ENCODE measurements at places on chromosomes 1 and 21.

DNA sequence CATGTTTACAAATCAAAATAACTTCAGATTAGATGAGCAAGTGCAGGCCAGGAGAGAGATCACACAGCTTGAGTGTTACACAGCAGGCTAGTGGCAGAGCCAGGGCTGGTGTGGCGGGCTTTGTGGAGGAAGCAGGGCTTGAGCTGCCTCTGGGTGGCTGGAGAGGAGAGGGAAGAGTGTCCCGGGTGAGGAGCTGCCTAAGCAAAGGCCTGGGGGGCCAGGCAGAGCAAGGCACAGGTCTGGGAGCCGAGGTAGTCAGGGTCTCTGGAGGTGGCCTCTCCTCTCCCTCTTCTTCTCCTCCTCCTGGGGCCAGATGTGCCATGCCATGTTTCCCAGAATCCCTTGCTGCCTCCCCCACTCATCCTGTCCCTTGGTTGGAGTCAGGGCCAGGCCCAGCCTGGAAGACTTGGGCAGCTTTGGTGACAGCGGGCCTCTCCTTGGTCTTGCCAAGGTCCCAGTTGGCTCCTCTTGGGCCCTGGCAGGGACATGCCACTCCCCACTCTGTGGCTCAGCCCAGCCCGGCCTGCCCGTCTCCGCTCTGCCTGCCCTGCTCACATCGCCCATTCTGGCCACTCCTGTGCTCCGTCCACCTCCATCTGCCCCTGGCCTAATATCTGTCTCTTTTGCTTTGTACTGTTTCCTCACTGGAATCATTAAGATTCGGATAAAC lies 70.3 kb downstream of the PTPRU start:
- no peak for DNase-seq

DNA sequence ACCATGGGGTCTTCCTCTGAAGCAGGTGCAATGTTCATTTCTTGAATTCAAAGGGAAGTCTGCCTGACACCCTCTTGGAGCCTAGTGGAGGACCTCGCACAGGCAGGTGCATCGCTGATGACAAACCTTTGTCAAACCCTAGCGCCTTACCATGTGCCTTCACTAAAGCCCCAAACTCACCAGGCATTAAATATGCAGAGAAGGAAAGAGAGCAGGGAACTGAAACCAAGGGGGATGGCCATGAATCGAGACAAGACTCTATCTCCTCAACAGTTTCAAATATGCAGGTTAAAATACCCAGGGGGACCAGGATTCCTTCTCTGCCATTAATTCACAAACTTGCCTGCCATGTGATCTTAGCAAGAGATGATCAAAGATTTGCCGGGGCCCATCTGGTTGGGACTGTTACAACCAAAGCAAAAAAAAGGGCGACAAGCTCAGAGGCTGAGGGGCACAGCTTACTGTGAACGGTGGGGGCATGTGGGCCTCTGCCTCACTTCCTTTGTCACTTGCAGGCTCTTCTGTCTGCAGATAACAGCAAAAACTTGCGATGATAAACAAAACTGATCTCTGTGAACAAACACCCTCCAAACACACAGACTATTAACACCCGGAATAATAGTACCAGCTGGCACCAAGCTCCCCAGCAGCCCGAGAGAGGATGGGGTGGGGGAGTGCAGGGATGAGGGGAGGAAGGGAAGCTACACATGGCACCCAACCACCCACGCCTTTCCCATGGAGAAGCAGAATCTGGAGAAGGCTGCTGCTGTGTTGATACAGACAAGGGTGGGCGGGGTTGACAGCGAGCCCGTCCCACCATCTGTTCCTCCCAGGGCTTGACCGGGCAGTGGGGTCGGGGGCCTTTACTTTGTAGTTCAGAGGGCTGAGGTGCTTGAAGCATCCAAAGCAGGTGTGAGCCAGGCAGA lies 33.9 kb downstream of the TMEM63A start:
- no peak for DNase-seq

DNA sequence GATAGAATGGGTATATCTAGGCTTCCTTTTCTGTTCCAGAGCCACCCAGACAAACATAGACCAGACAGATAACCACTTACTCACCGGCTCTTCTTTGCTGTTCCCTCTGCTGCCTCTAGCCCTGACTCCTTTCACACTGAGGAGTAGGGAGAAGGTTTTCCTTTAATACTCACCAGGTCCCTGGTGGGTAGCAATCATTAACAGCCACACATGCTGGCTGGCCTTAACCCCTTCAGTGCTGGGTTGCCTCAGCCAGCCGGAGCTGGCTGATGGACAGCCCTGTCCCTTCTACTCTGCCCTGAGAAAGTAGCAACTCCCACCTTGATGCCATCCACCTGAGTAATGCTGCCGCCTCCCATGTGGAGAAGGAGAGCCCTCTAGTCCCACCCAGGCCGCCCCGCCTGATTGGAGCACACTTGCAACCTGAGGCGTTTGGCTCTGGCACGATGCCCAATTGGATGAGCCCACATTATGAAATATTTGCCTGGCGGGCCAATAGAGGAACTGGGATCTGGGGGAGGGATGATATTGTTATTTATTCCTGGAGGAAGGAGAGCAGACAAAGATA lies 71.6 kb downstream of the PLEKHA6 start:
- DNase-seq, result peak; percentile 84

DNA sequence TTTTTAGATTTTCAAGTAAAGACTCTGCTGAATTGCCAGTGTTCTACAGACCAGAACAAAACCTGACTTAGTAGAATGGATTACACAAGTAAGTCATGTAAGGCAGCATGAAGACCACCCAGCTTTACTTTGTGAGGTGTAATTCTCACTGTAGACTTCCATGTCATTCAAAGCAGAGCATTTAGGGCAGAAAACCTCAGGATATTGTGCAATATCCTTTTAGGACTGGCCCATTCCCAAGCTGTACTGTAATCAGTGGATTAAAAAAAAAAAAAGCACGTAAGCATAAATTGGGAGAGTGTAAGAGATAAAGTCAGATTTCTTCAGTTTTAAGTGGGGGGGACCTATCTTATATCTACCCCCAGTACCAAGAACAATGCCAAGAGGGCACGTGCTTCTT lies 380.5 kb upstream of the PRMT6 start:
- no peak for DNase-seq

DNA sequence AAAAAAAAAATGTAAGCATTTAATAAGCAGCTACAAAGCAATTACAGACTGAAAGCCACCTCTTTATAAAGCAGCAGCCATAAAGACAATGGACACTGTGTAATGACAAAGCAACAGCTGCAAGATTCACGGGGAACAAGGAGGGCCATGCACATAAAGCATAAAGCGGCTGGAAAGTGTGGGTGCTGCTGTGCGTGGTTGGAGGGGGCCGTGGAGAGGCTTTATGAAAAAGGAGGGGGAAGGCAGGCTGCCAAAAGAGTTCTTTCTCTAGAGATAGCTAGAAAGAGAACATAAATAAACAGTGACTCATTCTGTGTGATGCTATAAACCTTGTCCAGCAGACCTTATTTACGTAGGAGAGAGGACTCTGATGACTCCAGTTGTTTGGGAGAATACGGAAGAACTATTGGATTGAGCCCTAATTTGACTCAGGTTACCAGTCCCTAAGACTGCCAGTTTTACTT lies 49.3 kb downstream of the ADAMTS1 start:
- DNase-seq, result no peak

- no peak for DNase-seq
These were observed 587.1 kb downstream of the LMO4 start for GRCh38 chr1:87915771-87916170.

DNA sequence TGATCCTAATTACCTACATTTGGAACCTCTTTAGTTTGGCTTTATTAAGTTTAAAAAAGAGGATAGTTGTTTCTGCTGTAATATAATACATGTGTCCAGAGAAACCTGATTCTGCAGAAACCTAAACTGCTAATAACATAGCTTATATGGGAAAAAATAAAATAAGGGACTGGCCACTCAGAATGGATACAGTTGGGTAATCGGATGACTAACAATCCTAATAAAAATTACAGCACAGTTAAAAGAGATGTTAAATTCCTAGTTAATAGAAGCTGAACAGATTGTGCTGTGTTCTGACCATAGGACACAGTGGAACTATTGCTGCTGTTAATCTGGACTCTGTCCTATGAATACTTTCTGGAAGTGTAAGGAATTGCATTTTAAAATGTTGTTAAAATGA lies 16.0 kb downstream of the ARV1 start:
- DNase-seq, result no peak

DNA sequence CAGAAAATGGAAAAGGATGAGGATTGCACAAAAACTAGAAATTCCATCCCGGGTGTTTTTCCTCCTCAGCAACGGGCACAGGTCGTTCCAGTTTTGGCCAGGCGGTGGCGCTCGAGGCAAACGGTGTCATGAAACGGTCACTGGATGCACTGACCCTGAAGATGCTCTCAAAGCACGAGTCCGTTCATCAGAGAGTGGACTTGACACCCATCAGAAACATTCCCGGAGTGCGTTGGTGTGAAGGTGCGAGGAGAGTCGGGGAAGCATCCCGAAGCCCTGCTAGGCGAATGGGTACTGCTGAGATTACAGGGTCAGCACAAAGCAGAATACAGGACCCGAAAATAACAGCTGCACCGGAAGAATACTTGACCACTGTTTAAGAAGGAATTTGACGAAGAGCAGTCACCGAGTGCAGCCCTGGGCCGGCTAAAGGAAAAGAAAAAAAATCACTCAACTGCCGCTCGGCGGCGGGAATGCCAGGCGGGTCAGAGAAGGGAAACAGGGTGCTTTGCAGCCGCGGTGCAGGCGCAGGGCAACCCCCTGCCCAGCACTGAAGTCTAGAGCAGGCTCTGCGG lies 71.7 kb upstream of the ETS2 start:
- DNase-seq, result peak; percentile 71

DNA sequence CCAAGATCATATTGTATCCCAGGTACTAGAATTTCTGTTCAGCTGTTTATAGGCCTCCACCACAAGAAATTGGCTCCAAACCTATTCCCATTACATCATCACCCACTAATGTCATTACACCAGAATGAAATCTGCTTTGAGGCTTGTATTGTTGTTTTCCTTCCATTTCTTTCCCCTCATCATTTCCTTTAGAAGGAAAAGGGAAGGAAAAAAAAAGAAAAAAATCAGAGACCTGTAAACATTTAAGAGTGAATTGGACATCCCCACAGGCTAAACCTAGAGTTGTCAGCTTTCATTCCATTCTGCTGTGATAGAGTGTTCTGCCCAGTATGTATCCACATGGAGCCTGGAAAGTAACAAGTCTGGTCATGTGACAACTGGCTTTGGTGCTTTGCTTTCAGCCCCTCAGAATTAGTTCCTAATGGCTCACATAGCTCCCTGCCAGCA lies 44.6 kb downstream of the NFYC start:
- DNase-seq, result no peak

GRCh38 chr1:39727932-39728317 lies 10.8 kb upstream of the PPIE start:
- DNase-seq, result peak; percentile 54

DNA sequence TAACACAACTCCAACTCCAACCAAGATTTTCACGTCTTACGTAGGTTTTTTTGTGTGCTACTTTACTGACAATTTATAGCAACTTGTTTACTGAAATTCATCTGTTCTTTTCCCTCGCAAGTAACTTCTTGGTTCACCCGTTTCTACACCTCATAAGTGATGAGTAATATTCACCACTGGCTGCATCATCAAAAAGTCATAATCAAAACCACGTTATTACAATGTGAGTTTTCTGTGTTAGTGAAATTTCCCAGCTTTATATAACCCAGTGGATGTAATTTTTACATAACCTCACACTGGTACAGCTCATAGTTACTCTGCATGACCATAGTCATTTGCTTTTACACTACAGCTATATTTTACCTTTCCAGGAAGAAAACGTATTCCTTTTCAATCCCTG lies 401.1 kb upstream of the LYPLAL1 start:
- no peak for DNase-seq

DNA sequence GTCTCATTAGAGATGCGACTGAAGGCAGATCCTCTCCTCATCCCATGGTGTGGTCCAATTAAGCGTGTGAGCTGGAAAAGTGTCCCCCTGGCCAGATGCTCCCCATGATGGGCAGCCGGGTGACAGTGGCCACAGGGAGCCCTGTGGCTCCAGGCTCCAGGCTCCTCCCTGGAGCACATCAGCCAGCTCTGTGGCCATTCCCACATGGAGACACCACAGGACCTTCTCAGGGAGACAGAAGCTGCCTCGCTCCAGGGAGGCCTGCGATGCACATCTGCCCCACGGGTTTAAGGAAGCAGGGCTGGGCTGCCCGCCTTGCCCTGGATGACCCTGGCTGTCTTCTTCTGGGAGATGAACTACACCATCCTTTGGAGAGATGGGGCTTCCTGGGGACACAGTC lies 99.9 kb upstream of the TLR5 start:
- DNase-seq, result no peak
